ENCODE measurements at places on chromosomes 12 and 14. TPM values are rescaled to one million over a fixed set of nuclear protein-coding genes. Genes with fewer than 3 reads are reported as not detected.

ABCB9 gene
- 7.0 TPM for total RNA-seq

RNF212B gene
- total RNA-seq, result not detected

WDR89 gene
- 9.0 TPM for total RNA-seq

PPP1R3E gene
- 8.7 TPM for total RNA-seq

CCDC196 gene
- not detected for total RNA-seq

HSPB8 gene
- total RNA-seq, result 172 TPM

PAPLN gene
- 10.0 TPM for total RNA-seq

C12orf50 gene
- not detected for total RNA-seq

BAZ2A gene
- total RNA-seq, result 84.5 TPM

CEBPE gene
- total RNA-seq, result not detected

CCDC184 gene
- total RNA-seq, result 5.6 TPM

KRT72 gene
- total RNA-seq, result not detected

APOF gene
- not detected for total RNA-seq

ZNF705A gene
- total RNA-seq, result not detected

FAM181A gene
- not detected for total RNA-seq

HOXC12 gene
- not detected for total RNA-seq

SERPINA1 gene
- 22.4 TPM for total RNA-seq

FOXG1 gene
- total RNA-seq, result 0.28 TPM

GZMB gene
- 0.78 TPM for total RNA-seq

CBLN3 gene
- total RNA-seq, result 4.2 TPM

MANSC1 gene
- 36.6 TPM for total RNA-seq

MSRB3 gene
- total RNA-seq, result 221 TPM

AKAP3 gene
- total RNA-seq, result 3.3 TPM

KRT5 gene
- total RNA-seq, result not detected

SIRT4 gene
- 0.56 TPM for total RNA-seq

ANO4 gene
- total RNA-seq, result not detected

OAS3 gene
- total RNA-seq, result 13.7 TPM

FLRT2 gene
- 20.1 TPM for total RNA-seq

KRT79 gene
- not detected for total RNA-seq

ZNF891 gene
- total RNA-seq, result 5.4 TPM

CLEC4A gene
- total RNA-seq, result 5.1 TPM

CELA1 gene
- total RNA-seq, result not detected
